ENCODE measurements at places on chromosomes 1 and 21.

DNA sequence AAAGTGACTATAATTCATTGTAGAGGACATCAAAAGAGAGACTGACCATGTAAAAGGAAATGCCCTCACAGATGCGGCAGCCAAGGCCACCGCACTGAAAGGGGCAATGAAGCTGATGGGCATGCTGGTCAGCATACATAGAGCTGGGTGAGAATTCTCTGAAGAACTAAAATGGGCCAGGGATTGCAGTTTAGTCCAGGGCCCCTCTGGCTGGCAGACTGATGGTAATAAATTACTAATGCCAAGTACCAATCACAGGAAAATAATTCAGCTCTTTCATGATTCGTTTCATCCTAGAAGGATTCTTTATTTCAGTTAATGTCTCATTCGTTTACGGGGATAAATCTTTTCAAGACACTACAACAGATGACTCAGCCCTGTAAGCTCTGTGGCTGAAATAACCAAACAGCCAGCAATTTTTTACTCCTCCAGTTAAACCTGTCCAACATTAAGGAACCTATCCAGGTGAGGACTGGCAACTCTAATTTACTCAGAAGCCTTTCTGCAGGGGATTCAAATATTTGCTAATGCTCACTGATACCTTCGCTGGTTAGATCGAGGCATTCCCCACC, 56.9 kb upstream of the MAP1LC3C start:
- no peak for DNase-seq

DNA sequence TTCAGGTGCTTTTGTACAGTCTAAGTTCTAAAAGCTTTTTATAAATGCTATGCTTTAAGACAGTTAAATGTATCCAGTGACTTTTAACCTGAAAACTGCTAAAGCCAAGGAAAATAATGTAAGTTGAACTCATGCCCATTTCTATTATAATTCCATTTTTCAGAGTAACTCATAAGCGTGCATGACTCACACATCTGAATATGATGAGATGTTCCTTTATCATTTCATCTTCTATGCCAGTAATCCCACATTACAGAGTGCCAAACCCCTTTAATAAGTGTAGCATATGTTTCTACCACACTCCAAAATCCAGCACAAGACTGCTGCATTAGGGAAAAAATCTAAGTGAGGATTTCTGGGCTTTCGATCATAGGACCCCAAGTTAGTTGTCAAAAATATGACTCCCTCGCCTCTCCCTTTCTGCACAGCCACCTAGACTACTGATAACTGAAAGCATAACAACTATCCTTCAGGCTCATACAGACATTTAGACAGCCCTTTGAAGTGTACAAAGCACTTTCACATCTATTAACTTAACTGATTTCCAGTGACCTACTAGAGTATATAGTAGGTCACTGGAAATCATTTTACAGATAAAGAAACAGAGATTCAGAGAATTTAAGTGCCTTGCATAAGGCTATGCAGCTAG, 45.3 kb downstream of the JAK1 start:
- DNase-seq, result peak; percentile 81

GRCh38 chr1:196373798-196374197, 234.4 kb downstream of the KCNT2 start:
- no peak for DNase-seq

DNA sequence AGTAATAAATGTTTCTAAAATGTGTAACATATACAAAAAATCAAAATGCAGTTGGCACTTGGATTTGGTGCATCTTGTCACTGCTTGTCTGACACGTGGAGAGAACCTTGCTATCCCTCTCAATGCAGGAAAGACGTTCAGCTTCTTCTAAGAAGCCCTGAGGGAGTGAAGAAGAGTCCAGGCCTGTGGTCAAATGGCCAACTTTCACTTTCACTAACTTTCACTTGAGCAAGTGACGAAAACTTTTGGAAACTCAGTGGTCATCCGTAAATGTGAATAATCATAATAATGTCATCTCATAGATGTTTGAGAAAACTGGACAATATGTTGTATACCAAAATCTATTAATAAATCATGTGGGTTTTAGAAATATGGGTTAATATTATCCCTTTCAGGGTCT, 61.9 kb downstream of the ERG start:
- DNase-seq, result no peak

- DNase-seq, result peak; percentile 95
Observed at GRCh38 chr1:14661222-14661621, 62.7 kb downstream of the KAZN start.

DNA sequence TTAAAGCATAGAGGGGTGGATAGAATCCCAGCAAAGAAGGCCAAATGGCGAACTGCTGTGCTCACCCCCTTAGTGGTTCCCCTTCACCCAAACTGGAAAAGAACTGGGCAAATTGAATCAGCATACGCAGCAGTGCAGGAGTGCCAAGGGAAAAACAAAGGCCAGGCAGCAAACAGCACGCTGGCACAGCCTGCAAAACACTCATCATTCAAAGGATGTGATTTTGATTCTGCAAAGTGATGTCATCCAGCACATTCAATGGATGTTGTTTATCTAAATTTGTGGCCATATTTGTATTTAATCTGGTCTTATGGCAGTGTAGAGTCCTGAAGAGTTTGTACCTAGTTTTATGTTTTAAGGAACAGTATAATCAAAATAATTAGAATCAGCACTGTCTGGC, 71.8 kb upstream of the ECE1 start:
- DNase-seq, result no peak

DNA sequence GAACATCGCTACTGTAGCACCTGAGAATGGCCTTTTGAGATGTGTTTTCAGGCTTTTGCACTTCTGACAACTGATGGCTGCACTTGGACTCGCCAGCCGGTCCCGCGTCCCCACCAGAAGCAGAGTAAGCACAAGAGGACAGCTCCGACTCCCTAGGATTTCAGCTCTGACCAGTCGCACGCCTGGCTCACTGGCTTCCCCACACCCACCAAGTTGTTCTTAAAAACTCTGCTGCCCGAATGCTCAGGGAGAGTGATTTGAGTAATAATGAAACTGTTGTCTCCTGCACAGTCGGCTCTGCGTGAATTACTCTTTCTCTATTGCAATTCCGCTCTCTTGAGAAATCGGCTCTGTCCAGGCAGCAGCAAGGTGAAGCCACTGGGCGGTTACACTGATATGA, 40.2 kb upstream of the NLRP3 start:
- no peak for DNase-seq

- DNase-seq, result no peak
Observed at GRCh38 chr1:228283043-228283371, 75.2 kb downstream of the OBSCN start.

- DNase-seq, result no peak
Observed at GRCh38 chr1:48701445-48701844, 75.2 kb downstream of the BEND5 start.

GRCh38 chr1:33080373-33080772, 580 bp upstream of the AZIN2 start:
- DNase-seq, result no peak

- DNase-seq, result peak; percentile 78
Observed at GRCh38 chr1:185674201-185674600, 60.0 kb upstream of the HMCN1 start.

DNA sequence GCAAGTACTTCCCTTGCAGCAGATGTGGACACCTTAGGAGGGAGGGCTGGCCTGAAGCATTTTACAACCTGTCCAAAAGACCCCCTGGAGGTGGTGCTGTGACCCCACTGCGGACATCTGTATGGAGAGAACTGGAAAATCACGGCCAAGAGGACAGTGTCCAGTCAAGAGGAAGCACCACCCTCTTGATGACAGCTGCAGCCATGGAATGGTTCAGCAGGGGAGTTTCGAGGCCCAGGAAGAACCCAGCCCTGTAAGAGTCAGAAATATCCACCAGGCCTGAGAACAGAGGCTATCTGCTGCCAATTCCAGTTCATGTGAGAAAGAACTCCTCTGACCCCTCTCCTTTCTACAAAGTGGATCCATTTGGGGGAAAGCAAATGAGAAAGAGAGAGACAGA, 126.8 kb downstream of the PLXNA2 start:
- DNase-seq, result peak; percentile 78

DNA sequence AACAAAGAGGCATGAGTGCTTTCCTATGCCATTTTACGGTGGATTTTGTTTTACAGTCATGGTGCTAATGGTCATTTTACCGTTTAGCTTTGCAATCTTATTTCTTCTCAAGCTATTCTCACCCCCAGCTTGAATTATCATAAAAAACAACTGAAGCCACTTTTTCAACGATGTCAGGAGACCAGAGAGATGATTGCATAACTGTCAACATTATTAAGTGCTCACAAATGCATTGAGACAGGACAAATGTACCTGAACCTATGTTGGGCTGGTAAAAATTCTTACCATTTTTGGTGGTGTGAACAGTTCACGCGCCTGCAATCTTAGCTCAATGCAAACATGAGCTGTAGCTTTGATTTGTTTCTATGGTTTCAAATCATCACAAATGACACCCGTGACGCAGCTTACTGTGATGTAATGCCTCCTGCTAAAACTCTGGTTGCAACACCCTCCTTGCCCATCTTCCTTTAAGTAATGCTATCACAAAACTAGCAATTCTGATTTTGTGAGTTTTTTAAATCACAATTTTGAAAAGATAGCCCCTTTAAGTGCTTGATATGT, 104.4 kb downstream of the UCHL5 start:
- DNase-seq, result peak; percentile 37

GRCh38 chr1:66282891-66283621, 250.9 kb upstream of the SGIP1 start:
- DNase-seq, result no peak

DNA sequence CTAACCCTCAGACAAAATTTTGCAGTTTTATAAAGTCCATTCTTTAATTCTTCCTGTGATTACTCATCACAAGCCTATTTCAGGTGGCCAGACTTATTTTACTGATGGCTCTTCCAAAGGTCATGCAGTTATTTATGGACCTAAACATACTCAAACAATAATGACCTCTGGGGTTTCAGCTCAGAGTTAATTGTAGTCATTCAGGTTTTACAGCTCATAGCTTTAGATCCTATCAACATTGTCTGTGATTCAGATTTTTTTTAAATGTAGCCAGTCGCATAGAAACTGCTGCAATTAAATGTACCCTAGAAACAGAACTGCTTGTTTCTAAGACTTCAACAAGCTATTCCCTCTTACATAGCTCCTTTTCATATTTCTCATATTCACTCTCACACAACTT, 270.8 kb downstream of the COL11A1 start:
- DNase-seq, result no peak

DNA sequence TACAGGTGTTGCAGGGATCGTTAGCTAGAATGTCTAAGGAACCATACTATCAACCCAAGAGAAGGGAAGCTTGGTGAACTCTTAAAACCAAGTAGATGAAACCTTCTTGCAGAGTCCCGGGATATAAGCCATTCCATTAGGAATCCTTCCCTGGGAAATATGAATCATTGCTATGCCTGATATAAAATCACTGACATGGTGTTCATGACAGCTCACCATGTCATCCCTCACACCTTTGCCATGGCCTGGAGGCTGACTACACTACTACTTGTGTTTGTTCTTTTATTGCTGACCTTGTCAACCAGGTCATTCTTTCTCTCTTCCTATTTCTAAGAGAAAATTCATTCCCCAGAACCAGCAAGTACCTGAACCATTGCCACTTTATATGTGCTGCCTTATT, 12.1 kb downstream of the ST6GALNAC3 start:
- no peak for DNase-seq

GRCh38 chr1:210905944-210906453, 227.9 kb downstream of the KCNH1 start:
- peak; percentile 50 for DNase-seq

GRCh38 chr1:153465811-153466636, 5.6 kb upstream of the S100A7 start:
- peak; percentile 48 for DNase-seq

DNA sequence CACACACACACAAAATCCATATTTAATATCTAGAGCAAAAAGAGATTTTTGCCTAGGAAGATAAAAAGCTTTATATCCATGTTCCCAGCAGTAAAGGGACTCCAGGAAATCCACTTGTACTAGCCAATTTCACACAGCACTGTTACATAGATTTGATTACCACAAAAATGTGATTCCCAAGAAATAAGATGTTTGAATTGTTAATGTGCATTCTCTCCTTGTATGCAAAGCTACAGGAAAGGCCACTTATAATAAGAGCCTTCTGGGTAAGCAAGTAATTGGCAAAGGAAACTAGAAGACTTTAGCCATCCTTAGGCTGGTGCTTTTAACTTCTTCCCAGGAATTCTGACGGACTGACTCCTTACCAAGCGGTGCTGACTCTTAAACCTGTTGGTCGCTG, 89.3 kb downstream of the LBR start:
- no peak for DNase-seq

- no peak for DNase-seq
Observed at GRCh38 chr1:35173491-35173890, 19.5 kb downstream of the SFPQ start.

DNA sequence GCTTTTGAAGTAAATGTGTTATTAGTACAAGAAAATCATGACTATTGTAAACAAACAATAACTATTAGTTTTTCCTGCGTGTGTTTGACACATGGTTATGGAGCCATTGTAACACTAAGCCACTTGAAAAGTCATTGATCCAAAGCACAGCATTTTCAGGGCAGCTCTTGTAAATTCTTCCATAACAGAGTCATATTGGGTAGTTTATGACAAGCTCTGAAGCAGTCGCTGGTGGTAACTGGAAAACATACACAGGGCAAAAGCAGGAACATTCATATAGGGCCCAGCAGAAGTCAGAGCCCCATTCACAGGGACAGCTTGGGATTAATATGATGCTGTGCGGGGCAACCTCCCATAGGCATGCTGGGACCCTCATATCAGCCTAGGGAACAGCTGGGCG, 483.2 kb upstream of the PTBP2 start:
- no peak for DNase-seq

All from muscle of leg (tissue), 16 donors.